ENCODE measurements at places on chromosomes 16 and 17.

DNA sequence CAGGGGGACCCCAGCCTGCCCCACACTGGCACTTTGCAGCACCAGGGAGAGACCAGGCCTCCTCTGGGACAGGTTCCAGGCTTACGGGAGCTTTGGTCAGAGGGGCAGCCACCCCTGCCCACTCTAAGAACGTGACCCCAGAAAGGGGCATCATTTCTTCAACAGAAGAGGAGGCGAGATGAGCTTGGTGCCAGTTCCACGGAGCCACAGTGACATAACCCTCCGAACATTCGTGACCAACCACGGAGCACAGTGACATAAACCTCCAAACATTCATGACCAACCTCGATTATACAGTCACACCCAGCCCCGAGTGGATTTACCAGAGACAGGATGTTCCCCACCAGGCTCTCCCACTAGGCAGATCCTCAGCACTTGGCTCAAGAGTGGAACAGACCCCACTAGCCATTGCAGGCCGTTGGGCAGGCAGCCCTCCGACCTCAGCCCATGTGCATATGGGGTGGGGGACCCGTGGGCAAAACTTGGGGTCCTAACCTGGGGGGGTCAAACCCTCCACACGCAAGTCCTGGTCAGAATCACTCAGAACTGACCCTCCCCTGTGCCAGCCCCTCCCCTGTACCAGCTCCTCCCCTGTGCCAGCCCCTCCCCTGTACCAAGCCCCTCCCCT lies 112.9 kb downstream of the METRNL start:
- no peak for DNase-seq

GRCh38 chr16:52597772-52598483 lies 51.0 kb upstream of the TOX3 start:
- DNase-seq, result peak; percentile 85

DNA sequence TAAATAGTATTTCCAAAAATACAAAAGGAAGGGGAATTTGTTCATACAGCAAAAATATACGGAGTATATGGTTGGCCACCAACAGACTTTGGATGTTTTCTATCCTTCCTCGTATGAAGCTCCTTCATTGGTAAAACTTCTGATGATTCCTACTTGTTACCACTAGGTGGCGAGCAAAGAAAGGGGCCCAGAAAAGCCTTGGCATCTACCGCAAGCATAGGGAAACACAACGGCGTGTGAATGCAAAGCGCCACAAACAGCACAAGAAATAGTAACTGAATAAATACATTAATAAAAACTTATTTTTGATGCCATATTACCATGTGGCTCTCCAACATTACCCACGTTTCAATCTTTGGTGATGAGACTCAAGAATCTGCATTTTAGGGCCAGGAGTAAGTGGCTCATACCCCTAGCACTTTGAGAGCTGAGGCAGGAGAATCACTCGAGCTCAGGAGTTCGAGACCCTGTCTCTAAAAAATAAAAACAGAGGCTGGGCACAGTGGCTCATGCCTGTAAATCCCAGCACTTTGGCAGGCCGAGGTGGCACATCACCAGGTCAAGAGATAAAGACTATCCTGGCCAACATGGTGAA lies 34.5 kb downstream of the YWHAE start:
- DNase-seq, result peak; percentile 88

- DNase-seq, result peak; percentile 36
Measured at GRCh38 chr17:51699303-51699702, 439.0 kb downstream of the UTP18 start.

- peak; percentile 13 for DNase-seq
Measured at GRCh38 chr17:59914274-59914854, 21.4 kb downstream of the RPS6KB1 start.

GRCh38 chr16:50941681-50942080 lies 199.8 kb downstream of the CYLD start:
- DNase-seq, result no peak

- DNase-seq, result peak; percentile 30
Measured at GRCh38 chr16:59048876-59049275, 314.8 kb upstream of the GOT2 start.

- DNase-seq, result peak; percentile 90
Measured at GRCh38 chr17:8057691-8058114, 18.8 kb downstream of the ALOX15B start.

DNA sequence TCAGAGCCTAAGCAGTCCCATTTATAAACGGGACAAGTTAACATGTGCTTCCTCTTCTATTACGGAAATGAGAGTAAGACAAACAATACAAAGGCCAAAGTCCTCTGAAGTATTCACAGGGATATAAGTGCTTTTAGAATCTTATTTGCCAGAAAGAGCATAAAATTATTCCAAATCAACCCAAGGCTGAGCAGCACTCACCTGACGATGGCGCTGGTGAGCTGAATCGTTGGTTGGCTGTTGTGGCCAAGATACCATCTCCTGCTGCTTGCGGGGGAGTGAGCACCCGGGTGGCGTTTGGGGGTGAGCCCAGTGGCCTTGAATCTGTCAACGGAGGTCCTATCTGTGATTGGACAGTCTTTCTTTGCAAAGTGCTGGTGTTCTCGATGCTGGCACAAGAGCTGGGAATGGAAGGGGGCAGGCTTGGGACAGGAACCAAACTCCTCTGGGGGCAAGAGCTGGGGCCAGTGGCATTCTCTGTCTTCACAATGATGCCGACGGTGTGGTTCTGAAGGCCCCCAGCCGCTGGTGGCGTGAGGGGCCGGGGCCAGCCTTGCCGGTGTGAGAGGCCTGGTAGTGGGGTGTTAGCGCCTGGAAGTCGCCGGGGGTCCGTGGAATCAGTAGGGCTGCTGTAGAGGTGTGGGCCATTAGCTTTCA lies 9.5 kb upstream of the DHRS13 start:
- DNase-seq, result no peak

DNA sequence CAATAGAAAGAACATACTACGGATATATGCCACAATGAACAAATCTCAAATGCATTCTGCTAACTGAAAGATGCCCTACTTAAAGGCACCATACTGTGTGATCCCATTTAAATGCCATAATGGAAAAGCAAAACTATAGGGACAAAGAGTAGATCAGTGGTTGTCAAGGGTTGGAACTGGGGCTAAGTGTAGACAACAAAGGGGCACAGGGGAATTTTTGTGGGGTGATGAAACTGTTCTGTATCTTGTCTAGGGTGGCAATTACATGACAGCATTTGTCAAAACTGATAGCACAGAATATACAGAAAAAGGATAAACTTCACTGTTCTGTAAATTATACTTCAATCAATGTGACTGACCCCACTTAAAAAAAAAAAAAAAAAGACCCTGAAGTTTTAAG lies 17.7 kb downstream of the GFOD2 start:
- no peak for DNase-seq

DNA sequence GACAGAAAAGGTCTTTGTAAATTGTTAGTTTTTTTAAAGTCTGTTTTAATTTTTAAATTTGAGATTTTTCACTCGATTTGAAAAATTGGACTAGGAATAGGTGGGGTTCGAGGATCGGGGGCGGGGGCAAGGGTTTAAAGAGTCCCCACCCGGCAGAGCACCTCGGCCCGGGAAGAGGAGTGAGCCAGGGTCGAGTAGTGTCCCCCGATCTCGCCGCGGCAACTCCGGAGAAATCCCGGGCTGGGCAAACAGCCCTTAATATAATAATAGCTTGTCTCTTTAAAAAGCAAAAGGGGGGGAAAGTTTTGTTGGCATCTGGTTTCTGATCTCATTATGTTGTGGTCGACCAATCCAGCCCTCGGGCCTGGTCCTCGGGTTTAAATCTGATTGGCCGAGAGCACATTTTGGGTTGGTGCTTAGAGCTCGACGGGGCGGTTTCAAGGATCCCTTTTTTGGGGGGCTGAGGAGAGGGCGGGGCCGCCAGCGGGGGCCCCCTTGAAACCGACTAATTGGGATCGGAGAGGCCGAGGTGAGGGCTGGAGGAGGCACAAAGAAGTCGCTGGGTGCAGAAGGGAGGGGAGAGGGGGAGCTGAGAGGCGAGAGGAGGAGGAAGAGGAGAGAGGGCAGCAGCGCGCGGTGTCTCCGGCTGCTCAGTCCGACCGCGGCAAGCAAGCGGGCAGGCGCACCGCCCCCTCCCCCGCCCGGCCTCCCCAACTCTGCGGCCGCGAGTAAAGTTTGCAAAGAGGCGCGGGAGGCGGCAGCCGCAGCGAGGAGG lies at the start of gene FZD2:
Gene FZD2, plus strand, starts transcription at position 653 of the 775 bp plus-strand sequence. CDS start 205 bp downstream, outside the sequence.
- DNase-seq, result peak; percentile 97

- DNase-seq, result no peak
Measured at GRCh38 chr17:80337195-80337895, 76.7 kb downstream of the RNF213 start.

GRCh38 chr17:8152112-8152775 lies at the start of gene PER1:
Gene PER1 (minus strand): TSS chr17:8152404. CDS start chr17:8150706, 1,698 bp downstream.
- DNase-seq, result peak; percentile 95

DNA sequence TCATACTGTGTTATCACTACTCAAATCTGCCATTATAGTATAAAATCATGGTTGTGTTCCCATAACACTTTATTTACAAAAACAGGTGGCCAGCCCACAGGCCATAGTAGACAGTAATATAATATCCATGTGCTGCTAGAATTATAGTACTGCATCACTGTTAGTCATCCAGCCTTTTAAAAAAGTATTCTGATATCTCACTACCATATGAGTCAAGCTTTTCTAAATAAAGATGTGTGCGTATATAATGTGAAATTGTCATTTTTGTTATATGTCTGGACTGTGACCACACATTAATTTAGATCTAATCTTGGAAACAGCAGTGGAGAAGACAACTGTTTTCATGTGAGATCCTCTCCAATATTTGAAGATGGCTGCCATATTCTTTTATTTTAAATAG lies 1049.1 kb upstream of the GOT2 start:
- no peak for DNase-seq

GRCh38 chr17:26818736-26819135 lies 475.2 kb upstream of the WSB1 start:
- DNase-seq, result peak; percentile 42

GRCh38 chr17:34598161-34598776 lies 18.9 kb downstream of the TMEM132E start:
- DNase-seq, result peak; percentile 89

DNA sequence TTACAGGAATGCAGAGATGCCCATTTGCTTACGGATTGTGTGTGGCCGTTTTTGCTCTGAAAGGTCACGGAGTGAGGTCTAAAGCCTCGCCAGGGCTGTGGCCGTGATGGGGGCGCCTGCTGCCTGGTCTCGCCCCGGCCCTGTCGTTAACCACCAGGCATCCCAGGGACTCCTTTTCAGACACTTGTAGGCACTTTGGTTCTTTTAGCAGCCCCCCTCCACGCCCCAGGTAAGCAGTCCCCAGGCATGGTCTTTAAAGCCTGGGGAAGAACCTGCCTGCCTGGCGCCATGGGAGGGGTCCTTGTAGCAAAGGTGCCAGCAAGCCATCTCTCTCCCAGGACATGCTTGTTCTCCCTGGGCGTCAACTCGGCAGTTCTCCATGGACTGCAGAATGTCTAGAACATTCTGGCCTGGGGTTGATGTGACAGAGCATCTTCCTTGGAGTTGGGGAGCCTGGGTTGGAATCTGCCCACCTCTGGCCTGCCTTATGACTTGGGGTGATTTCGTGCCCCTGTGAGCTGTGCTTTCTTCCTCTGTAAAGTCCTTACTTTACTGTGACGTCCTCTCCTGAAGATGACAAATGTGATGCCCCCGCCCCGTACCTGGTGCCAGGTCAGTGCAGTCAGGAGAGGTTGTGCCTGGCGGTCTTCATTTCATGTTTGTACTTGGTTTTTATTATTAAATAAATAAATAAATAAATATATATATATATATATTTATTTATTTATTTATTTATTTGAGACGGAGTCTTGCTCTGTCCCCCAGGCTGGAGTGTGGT lies 5.4 kb downstream of the KCTD5 start:
- no peak for DNase-seq

DNA sequence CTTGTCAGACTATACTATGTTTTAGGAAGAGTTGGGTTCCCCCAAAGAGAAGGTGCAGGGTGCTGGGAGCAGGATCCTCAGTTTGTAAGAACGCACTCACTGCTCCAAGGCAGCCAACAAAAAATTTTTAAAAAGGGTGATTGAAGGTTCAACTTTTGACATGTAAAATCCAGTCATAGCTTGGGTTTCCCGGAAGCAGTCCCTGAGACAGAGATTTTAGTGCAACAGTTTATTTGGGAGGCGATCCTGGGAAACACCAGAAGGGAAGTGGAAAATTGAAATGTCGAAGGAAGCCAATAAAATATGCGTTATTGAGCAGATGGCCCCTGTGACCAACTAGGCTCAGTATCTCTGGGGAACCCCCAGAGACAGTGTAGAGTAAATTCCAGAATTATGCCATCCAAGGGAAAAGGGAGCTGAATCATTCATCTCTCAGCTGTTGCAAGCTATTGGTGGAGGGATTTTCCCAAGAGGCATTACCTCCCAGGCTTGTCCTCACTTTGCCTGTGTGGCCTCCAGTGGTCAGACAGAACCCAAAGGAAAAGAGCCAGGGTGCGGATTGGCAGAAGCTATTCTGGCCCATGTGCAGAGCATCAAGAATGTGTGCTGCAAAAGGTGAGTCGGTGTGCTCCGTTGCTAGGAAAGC lies 72.9 kb downstream of the HS3ST3B1 start:
- peak; percentile 35 for DNase-seq

DNA sequence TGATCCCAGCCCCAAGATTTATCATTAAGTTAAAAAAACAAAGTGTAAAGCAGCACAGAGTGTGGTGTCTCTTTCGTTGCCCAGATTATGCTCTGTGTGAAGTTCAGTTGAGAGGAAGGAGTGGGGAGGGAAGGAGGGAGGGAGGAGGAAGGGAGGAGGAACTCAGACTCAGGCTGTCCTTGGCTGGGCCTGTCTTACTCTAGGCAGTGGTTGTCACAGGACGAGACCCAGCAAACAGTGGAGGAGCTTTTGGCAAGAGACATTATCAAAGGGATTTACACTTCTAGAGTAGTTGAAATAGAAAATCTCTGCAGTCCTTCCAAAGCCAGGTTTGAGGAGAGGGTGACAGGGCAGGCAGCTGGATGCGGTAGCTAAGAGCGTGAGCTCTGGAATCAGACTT lies 27.8 kb downstream of the KNOP1 start:
- DNase-seq, result peak; percentile 34

DNA sequence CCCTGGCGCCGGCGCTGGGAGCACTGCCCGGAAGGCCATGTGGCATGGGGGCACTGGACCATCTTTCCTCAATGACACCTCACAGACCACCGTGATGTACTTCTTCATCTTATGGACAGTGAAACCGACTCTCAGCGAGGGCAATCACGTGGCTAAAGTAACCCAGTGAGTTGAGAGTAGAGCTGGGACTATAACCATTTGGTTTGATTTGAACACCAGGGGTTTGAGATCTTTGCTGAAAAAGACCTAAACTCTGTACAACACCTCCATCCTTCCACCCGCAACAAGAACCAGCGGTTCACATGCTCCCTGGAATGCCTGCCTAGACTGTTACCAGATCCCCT lies 3.3 kb downstream of the ITGA2B start:
- DNase-seq, result no peak

Data from mesendoderm (in vitro differentiated cells).